ENCODE measurements at places on chromosomes 6 and 20.

- DNase-seq: no peak
These were observed 108.1 kb downstream of the CEBPB start for GRCh38 chr20:50298554-50299324.

- peak; percentile 70 for DNase-seq
These were observed 960 bp downstream of the ATP9A start for GRCh38 chr20:51766994-51767866.

DNA sequence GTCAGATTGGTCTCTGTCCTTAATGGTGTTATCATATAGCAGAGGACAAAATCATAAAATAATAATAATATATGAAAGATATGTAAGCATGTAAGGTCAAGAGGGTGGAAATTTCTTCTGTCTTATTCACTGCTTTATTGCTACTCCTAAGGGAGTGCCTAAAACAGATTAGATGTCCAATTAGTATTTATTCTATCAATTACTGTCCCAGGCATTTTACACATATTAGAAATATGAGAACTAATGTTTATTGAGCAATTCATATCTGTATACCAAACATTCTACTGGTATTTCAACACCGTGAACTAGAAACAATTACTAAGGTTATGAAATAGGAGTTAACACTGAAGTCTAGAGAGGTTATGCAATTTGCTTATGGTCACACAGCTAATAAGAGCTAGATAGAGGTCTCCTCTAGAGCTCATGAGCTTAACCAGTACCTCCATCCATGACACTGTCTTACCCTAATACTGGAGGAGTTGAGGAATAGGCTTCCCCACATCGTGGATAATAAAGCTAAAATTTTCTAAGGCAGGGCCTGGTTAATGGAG, 302.3 kb downstream of the PLCB1 start:
- DNase-seq: no peak

DNA sequence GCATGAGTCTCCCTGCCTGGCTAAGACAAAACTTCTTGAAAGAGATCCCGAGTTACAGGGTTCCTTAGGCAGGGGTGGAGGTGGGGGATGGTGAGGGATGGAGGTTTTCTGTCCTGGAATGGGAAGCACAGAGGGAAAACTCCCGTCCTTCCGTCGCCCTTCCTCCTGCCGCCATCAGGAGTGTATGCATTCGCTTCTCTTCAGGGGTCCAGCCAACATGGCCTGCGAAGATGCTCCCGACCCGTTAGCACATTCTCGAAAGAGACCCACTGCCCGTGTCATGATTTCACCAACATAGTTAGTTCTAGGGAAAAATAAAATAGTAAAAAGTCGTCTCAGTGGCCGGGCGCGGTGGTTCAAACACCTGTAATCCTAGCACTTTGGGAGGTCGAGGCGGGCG, 37.1 kb downstream of the KIF25 start:
- DNase-seq: no peak

- no peak for DNase-seq
These were observed 1.1 kb downstream of the FANCE start for GRCh38 chr6:35453236-35453635.

DNA sequence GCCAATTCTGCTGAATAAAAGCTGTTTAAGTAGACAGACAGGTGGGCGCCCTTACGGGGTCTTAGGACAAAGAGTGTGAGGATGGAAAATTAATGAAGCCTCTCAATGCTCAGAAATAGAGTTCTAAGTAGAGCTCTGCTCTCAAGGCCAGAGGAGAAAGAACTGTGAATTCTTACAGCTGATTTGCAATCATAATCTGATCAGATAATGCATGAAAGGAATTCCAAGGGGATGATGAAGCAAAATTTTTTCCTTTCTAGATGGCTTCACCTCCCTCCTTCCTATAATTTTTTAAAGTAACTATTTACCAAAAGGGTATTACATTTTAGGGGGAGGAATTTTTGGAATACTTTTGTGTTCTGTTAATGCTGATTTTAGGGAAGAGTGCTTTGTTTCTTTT, 308.1 kb upstream of the HS3ST5 start:
- no peak for DNase-seq

DNA sequence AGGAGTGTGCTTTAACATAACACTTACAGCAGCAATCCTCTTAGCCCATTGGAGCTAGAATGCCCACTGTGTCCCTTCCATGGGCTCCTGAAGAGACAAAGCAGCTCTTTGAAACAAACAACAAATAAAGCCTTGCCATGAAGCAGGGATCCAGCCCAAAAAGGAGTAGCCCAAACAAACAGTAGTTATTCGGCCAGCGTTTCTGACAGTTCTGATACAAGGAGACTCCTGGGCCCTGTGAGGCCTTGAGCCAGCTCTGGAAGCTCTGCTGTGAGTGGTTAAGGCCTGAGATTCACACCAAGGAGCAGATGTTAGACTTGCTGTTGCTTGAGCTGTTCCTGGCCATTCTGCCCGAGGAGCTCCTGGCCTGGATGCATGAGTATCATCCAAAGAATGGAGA, 16.9 kb upstream of the ZSCAN16 start:
- DNase-seq: no peak

DNA sequence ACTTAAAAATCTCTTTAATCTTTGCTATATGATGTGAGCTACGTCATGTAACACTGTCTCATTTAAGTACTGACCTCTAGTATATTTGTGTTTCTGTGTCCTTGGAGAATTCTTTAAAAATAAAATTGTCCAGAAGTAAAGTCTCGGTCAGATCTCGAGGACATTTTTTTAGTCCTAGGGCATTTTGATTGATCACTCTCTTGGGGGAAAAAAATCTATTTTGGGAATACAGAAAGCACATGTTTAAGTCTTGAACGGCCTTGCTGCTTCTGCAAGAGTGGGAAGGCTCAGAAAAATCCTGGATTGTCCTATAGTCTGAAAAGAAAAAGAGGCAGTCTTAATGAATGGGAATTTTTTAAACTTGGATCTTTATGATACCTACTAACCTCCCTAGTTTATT, 234.3 kb downstream of the UTRN start:
- DNase-seq: no peak

DNA sequence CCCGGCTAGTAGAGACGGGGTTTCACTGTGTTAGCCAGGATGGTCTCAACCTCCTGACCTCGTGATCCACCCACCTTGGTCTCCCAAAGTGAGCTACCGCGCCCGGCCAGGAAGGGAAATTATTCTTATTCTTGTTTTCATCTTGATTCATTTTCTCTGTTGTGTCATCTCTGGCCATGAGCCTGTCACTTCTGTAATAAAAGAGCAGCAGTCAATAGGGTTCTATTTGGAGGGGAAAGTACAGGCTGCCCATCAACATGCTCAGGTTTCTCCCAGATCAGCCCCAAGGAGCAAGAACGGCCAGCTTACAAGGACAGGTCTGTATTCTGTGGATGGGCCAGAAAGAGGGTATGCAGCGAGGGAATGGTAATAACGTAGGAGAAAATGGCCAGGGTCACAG, 345.0 kb downstream of the PREX1 start:
- DNase-seq: no peak

GRCh38 chr6:130622142-130622541, 205.1 kb upstream of the SMLR1 start:
- DNase-seq: no peak

- no peak for DNase-seq
These were observed 201.9 kb downstream of the MOXD1 start for GRCh38 chr6:132199343-132199742.

DNA sequence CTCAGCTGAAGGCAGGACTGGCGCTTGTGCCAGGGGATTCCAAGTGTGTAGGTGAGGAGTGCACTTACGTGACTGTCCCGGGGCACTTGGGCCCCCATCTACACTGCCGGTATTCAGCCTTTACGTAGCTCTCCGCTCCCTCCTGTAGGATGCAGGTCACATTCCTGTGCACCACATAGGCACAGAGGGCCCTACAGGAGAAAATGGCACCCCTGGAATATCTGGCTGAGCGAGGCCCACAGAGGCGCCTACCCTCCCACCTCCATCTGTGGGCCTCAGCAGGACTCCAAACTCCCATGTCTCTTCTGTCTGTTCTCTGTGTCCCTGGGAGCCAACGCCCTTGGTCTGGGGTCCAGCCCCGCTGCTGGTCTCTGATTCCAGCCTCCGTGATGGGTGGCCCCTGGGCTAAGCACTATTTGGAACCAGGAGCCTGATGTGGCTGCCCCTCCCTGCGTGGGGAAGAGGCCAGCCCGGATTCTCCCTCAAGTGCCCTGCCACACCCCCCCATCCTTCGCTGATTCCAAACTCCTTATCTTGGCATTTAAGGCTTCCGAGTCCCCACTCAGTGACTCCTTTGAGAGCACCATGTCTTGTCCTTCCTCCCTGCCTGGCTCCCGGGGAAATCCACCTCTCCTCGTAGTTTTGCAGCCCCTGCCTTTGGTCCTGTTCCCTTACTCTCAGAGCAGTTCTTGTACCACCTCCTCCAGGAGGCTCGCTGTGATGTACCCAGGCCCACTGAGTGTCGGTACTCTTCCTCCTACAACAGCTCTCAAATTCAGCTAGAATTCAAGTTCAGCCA, 1.5 kb downstream of the EMILIN3 start:
- DNase-seq: no peak

DNA sequence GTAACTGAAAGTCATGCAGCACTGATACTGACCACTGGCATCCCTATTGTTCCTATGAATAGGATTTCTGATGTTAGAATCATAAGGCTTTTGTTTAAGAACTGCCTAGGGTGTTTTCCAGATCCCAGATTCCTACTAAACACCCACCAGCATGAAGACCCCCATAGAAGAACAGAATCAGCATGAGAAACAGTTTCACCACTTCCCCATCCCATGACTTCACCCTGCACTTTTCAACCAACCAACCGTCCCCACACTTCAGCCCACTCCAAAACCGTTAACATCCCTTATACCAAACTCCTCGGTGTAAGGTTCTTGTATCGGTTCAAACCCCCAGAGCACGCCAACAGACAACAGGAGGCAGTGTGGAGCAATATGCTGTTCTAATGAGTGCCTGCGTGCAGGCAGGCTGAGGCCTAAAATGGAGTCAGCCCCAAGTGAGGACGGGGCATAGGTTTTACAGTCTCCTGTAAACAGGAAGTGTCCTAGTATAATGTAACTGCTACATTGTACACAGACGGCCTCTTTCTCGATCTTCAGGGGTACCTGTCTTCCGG, 11.4 kb upstream of the SSTR4 start:
- DNase-seq: no peak

DNA sequence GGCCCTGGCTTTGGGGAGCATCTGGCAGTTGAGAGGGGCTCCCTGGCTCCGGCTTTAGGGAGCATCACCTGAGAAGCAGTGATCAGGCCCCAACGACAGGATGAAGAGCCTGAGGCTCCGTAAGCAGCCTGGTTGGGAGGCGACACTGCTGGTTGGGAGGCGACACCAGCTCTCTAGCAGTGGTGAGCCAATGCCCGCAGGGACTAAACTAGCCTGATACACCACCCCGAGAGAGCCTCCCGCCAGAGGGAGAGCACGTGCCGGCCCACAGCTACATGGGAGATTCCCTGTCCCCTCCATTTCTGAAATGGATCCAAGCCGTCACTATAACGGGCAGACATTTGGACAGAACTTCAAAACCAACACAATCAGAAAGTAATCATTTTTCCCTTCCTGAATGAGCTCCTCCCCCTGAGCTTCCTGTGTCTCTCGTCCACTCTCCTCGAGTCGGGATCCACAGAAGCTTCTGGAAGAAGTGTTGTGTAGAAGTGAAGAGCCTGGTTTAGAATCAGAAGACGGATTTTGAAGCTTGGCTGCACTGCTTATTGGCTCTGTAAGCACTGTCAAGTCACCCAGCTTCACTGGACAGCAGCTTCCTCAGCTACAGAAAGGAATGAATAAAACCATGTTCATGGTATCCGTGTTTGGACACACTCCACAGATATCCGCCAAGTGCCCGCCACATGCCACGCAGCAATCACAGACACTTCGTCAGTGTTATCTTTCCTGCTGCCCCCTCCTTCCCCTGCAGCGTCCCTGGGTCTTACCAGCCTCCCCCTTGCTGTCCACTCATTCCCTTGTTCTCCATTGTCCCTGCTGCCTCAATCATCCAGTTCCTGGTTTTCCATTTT, 199.6 kb downstream of the TTLL2 start:
- no peak for DNase-seq

GRCh38 chr6:159826968-159827647, 27.0 kb downstream of the PNLDC1 start:
- DNase-seq: no peak

DNA sequence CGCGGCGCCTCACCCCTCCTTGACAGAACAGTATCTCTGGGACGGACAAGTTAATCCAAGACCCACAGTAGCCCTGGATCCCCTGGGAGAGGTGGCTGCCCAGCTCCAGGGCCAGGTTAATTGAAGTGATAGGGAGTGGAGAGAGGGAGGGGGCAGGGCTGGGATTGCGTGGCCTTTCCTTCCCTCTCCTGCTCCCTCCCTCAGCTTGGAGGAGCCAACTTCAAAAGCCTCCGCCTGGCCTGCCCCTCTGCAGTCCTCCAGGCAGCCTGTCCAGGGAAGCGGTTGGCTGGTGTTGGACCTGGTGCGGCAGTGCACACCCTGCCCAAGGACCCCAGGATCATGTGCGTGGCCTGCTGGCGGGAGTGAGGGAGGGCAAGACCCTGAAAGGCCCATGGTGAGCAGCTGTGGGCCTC, at the start of gene C20orf204:
Gene C20orf204, plus strand, starts transcription at position 250 of the 413 bp plus-strand sequence. Its CDS starts 142 bp downstream, at position 392.
- DNase-seq: no peak

GRCh38 chr6:32191696-32192607, 491 bp downstream of the GPSM3 start:
- DNase-seq: peak; percentile 68

DNA sequence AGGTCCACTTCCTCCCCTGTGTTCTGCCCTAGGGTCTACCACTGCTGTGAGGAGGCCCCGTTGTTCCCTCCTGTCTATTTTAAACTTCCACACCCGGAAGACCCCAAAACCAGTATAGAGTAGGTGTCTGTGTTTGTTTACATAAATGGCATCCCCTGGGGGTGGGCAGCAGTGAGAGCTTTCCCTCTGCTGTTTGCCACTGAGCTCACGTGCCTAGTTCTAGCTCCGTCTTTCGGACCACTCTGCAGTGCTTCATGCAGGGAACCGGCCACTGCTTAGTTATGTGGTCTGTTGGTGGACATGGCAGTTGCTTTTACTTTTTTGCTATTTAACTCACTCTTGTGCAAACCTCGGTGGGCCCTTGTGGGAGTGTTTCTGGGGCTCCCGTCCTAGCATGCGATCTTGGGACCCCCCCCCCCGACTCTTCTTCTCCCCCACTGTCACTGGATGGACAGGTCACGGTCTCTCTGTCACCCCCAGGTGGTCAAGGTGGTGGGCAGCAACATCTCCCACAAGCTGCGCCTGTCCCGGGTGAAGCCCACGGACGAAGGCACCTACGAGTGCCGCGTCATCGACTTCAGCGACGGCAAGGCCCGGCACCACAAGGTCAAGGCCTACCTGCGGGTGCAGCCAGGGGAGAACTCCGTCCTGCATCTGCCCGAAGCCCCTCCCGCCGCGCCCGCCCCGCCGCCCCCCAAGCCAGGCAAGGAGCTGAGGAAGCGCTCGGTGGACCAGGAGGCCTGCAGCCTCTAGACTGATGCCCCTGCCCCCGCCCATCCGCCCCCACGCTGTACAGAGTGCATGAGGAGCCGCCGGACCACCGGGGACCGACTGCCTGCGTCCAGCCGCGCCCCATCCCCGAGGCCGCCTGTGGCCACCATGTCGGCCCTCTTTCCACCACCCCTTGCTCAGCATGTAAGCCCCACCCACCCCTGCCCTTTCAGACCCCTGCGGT, 40.9 kb downstream of the VSTM2L start:
- DNase-seq: no peak

GRCh38 chr20:37913567-37914366, 10.8 kb downstream of the VSTM2L start:
- DNase-seq: no peak

- DNase-seq: no peak
These were observed 52.6 kb downstream of the JAG1 start for GRCh38 chr20:10621149-10621548.
